Cardiac septum (tissue), 1 donor: ENCODE measurements at places on chromosomes 11 and 22. TPM values are rescaled to one million over a fixed set of nuclear protein-coding genes. Genes with fewer than 3 reads are reported as not detected.

- DNase-seq: no peak
Measured at GRCh38 chr11:34495724-34496377, 17.7 kb downstream of the ELF5 start.

DNA sequence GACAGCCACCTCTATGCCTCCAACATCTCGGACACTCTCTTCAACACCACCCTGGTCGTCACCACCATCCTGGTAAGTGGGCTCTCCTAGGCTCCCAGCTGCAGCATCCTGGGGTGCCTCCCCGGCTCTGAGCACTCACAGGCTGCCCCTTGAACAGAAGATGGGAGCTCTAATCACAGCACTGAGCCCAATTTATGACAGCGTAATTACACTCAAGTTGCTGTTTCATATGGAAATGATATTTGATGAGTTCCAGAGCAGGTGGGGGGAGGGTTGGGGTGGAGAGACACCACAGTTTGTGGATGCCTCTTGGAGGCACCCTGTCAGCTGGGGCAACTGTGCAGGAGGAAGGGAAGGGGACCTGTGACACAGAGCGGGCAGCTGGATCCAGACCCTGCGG, 125.3 kb upstream of the TBCEL start:
- DNase-seq: no peak

GRCh38 chr11:90391756-90392155, 168.9 kb upstream of the CHORDC1 start:
- DNase-seq: no peak

Gene POLR3H
- total RNA-seq: 18.6 TPM

Gene RPL27A
- 462 TPM for total RNA-seq

Gene OR52I2
- not detected for total RNA-seq

DNA sequence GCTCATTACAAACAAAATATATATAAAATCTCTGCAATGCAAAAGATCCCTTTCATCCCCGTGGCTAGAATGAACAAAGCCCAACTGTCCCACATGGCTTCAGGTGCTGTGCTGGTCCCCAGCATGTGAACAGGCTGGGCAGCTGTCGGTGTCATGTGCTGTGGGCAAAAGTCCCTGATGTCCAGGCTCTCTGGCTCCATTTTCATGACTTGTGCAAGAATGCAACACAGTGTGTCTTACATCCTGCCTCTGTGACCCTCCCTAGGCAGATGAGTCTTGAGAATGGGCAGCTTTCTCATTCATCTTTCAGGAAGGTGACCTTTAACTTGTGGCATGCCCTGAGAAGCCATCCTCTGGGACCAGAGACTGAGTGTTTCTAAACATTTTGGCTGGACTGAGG, 14.5 kb downstream of the GUCD1 start:
- no peak for DNase-seq

Gene RABL2B
- total RNA-seq: 9.2 TPM

DNA sequence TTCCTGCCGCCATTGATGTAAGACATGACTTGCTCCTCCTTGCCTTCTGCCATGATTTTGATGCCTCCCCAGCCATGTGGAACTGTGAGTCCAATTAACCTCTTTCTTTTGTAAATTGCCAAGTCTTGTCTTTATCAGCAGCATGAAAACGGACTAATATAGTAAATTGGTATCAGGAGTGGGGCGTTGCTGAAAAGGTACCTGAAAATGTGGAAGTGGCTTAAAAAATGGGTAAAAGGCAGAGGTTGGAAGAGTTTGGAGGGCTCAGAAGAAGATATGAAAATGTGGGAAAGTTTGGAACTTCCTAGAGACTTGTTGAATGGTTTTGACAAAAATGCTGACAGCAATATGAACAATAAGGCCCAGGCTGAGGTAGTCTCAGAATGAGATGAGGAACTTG, 89.7 kb downstream of the RSF1 start:
- DNase-seq: no peak

Gene TEF
- 14.0 TPM for total RNA-seq

Gene PLAAT2
- total RNA-seq: not detected

DNA sequence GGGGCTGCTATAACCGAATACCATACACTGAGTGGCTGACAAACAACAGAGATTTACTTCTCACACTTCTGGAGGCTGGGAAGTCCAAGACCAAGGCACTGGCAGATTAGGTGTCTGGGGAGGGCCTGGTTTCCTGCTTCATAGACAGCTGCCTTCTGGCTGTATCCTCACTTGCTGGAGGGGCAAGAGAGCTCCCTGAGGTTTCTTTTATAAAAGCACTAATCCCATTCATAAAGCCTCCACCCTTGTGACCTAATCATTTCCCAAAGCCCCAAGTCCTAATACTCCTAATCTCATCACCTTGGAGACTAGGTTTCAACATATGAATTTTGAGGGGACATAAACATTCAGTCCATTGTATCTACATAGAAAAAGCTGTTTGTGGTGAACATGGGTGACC, 131.8 kb downstream of the KIRREL3 start:
- DNase-seq: no peak

Gene FAM180B
- total RNA-seq: not detected

Gene PRSS23
- total RNA-seq: 20.7 TPM

DNA sequence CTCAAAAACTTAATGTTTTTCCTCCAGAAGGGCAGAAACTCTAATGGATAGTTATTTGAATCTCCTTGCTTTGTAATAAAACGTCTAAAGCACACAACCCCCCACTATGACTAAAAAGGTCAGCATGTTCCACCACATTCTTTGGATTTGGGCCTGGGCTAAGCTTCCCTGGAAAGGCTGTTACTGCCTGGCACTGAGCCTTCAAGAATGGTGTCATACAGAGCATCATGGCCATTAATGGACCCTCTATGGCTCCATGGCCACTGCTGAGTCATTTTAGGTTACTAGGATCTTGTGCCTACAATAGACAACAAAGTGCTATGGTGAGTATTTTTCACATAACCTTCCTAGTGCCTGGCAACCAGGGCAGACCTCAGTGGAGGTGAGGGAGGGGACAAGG, 242.6 kb upstream of the FAT3 start:
- no peak for DNase-seq

Gene MUC6
- total RNA-seq: not detected

- no peak for DNase-seq
Measured at GRCh38 chr11:62171261-62171723, 18.7 kb upstream of the SCGB1D1 start.

DNA sequence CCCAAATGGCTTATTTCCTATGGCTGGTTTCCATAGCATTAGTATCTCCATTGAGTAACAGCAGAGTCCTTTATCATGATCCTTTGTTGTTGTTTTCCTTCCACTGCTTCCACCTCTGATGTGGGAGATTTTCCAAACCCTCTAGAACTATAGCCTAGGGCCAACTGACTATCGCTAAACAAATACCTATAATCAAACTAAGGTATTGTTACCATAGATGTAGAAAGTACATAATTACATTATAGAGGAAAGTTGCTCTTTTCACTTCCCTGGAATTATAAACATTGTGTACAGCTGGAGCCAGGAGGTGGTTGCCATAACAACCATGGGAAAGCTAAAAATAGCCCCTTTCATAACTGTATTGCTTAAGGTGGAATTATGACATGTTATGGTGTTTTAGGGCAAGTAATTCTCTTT, 47.0 kb upstream of the ALKBH3 start:
- DNase-seq: no peak

GRCh38 chr11:45355706-45356041, 69.5 kb upstream of the SYT13 start:
- no peak for DNase-seq

DNA sequence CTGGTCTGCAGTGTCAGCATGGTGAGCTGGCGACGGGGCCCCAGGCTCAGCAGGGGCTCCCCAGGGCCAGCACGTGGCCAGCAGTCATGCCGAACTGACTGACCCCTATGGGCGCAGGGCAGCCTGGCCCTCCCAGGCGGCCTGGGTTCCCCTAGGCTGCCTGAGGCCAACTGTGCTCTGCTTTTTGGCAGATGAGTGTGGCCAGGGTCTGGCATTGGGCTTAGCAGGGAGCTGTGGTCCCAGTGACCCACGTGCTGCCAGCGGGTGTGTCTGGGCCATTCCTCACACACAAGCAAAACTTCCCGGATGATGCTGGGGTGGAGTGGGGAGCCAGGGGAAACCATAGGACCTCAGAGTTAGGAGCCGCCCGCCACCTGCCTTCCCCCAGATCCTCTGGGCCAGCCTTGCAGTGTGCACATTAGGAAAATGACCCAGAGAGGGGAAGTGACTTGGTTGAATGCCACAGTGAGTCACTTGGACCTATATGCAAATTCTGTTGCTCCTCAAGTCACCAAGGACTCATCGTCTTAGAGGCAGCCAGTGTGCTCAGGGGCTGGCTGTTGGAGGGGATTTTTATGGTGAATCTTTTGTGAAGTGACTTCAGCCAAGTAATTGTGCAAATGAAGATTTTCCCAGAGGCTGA, 6.5 kb downstream of the ADORA2A start:
- no peak for DNase-seq

- DNase-seq: no peak
Measured at GRCh38 chr11:117793583-117793982, 3.4 kb downstream of the DSCAML1 start.

- DNase-seq: no peak
Measured at GRCh38 chr22:28907311-28908008, 24.1 kb downstream of the ZNRF3 start.

DNA sequence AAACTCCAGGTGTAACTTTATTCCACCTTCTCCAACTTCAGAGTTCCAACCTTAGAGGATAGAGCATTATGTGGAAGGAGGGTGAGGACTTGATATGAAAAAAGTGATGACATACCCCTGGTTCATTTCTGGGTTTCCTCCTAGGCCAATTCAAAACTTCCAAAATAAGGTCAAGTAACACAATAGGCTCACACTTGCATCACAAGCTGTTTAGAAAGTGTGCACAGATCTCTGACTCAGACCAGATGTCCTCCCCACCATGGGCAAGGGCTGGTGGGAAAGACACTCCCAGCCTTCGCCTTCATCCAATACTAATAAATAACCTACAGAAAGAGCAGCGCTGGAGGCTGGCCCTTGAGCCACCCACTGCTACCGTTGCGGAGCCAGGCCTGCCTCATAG, 5.8 kb upstream of the BUD13 start:
- no peak for DNase-seq

Gene HPX
- 0.27 TPM for total RNA-seq

- DNase-seq: no peak
Measured at GRCh38 chr11:115362997-115363396, 141.2 kb downstream of the CADM1 start.

DNA sequence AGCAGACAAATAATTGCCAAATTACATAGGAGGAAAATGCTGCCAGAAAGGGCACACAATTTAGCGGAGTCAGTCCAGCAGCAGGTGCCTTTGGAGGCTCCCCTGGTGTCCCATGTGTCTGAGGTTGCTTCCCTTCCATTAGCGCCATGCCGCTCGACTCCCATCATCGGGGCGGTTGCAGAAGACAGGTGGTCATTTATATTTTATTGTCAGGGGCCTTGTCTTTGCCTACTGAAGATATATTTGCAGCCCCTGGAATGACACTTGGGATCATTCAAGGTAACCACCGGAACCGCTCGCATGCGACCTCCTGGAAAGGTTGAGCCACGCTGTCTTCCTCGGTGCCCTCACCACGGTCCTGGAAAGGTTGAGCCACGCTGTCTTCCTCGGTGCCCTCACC, 298.3 kb downstream of the TBC1D22A start:
- DNase-seq: peak; percentile 59

Gene UBQLNL
- total RNA-seq: 0.11 TPM

Gene CHORDC1
- 38.4 TPM for total RNA-seq

Gene RDX
- 118 TPM for total RNA-seq

Gene TTC28
- 19.1 TPM for total RNA-seq

DNA sequence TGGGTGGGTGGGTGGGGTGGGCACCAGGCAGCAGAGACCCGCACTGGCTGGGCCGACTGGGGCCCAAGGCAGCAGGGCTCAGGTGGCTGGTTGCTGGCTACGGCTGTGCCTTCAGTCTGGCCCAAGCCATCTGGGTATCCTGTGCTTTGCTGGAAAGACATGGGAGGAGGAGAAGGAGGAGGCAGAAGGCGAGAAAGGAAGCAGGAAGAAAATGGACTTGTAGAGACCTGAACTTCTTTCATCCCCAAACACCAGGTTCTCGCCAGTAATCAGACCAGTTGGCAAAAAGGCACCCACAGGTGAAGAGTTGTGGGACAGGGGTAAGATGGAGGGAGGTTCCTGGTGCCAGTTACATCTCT, 78.8 kb downstream of the IGLL1 start:
- DNase-seq: no peak

Gene RASL10A
- 1.3 TPM for total RNA-seq

DNA sequence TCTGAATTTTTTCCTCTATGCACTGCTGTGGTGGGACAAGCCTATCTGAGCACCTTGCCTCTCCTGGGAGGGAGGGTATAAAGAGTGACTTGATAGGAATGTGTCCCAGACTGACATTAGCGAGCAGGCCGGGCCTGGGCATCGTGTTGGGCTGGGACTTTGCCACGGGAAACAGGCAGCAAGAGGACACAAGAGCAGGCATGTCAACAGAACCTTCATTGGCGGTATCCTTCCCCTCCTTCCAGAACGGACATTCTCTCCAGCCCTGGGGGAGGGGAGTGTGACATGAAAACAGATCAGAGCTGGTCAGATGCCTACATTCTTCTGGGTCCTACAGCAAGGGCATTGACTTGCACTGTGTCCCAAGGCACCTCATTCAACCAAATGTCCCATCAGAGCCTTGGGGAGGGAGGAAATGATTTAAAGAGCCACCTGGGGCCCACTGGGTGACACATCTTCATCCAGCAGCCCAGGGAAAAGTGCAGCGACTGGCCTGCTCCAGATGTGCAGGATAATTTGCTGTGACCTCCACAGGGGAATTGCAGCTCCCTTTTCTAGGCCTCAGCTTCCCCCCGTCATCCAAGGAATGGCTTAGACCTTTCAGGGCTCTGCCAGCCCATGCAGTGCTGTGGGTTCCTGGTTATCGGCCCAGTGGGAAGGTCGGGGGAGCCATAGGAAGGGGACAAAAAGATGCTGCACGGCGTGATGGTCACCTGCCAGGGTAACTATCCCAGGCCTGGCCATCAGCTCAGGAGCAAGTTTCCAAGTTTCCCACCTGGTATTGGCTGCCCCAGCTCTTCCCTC, 21.8 kb upstream of the UVRAG start:
- DNase-seq: peak; percentile 71

Gene APOL4
- total RNA-seq: 6.1 TPM

GRCh38 chr11:315051-315481, 1.2 kb downstream of the IFITM1 start:
- no peak for DNase-seq

DNA sequence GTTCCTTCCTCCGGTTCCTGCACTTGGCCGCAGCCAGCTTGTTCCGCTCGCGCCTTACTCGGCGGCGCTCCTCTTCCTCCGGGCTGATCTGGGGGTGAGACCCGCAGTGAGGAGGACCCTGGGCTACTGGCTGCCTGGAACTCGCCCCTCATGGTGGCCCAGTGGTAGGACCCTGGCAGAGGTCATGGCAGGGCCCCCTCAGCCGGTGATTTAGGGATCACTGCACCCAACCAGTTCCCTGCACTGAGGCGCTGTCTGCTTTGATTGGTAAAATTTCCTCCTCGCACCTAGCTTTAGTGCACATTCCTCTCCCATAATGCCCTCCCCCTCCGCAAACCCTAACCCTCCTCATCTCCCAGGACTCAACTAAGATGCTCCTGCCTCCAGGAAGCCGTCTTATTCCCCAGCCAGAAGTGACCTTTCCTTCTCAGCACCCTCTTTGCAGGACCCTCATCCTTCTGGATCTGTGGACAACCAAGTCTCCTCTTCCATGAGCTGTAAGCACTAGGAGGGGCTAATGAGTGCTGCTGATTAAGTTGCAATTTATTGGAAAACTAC, 3.6 kb downstream of the CCDC85B start:
- DNase-seq: peak; percentile 92

Gene ZNF214
- total RNA-seq: 0.67 TPM

GRCh38 chr22:28146401-28147314, 227.6 kb upstream of the PITPNB start:
- no peak for DNase-seq
